Activated CD8-positive, alpha-beta T cell treated with anti-CD3 and anti-CD28 coated beads, Interleukin-2, amount 10 ng/mL, durations not matched to agents 7 days and 5 days (primary cell): ENCODE measurements at places on chromosomes 6 and 20. TPM values are rescaled to one million over a fixed set of nuclear protein-coding genes. Genes with fewer than 3 reads are reported as not detected.

- peaks cover 30% of the 10 kb centered on the region for H3K36me3 ChIP-seq
- H3K4me1 ChIP-seq = peaks cover 30% of the 10 kb centered on the region
- no peak overlapping the region for H3K4me3 ChIP-seq
- H3K27me3 ChIP-seq = no peaks in the 10 kb centered on the region
- DNase-seq = no peak
- no peak overlapping the region for H3K27ac ChIP-seq
Observed at GRCh38 chr6:16681260-16681873, 79.9 kb downstream of the ATXN1 start.

DNA sequence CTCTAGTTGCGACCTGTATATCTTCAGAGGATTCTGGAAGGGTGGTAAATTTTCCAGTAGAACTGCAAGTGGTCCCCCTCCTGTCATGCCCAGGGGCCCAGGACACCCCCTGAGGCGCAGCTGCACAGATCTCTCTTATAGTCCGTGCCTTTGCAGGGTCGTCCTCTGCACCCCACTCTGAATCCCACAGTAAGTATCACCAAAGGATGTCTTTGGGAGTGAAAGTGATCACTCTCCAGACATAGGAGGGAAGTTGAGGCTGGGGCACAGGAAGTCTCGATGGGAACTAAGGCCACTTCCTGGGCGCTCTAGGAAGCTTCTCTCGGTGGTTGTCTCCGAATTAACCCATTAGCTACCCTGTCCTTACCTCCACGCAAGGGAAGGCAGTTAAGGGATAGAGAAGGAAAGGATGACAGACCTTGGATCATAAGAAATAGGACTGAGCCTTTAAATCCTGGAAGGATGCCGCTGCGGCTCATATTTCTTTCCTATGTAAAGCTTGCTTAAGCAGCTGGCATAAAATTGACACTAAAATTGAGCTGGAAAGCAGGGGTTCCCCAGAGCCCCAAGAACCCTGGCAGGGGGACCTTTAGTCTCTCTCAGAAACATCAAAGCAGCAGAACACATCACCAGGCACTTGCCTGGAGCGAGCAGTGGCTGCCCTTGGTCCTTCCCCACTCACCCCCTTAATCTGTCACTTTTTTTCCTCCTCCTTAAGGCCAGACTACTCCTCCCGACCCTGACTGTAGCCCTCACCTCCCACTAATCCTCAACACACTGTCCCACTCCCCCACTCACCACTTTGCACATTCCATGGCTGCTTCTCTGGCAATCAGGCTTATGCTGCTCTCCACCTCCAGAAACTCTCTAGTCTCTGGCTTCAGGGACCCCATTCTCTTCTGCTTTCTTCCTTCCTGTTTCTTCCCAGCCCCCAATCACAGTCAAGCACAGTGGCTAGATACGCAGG is at the start of gene ZKSCAN4:
Gene ZKSCAN4, minus strand, starts transcription at position 261 of the 967 bp plus-strand sequence. CDS start 289 bp downstream, outside the sequence.
- H3K36me3 ChIP-seq = peaks cover 24% of the 10 kb centered on the region
- peak within 1 kb of the TSS; percentile 92 for H3K4me3 ChIP-seq
- peak within 1 kb of the TSS; percentile 87 for H3K27ac ChIP-seq
- H3K4me1 ChIP-seq = peaks cover 33% of the 10 kb centered on the region
- peak; percentile 87 for DNase-seq

DNA sequence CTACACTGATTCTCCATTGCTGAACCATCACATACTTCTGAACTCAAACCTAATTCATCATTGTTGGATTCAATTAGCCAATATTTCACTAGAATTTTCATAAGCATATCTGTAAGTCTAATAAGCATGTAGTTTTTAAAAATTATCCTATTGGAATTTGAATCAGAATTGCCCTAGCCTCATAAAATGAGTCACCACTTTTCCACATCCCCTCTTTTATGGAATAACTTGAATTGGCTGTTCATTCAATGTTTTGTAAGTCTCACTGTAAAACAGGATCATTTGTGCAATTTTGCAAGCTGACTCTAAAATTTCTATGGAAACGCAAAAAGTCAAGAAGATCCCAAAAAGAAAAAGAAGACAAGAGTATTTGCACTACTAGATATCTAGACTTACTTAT is 141.0 kb downstream of the HACE1 start:
- no peaks in the 10 kb centered on the region for H3K4me1 ChIP-seq
- no peaks in the 10 kb centered on the region for H3K36me3 ChIP-seq
- no peak overlapping the region for H3K27ac ChIP-seq
- no peaks in the 10 kb centered on the region for H3K27me3 ChIP-seq

DNA sequence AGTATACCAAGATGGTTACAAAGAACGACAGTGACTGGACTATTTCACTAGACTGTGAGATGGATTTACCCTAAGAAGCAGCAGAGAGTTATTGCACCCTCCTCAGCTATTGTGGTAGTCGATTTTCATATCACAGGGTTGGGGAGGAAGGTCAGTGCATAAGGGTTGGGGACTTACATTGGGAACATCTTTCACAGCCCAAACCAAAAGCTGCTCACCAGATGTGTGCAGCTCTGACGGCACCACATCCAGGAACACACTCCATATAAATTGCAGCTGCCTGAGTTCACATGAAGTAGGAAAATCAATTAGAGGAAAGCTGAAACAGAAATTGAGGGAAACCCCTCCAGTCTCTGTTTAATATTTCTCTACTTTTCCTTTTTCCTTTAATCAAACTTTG is 470.5 kb upstream of the NRSN1 start:
- no peak for DNase-seq
- H3K36me3 ChIP-seq = no peaks in the 10 kb centered on the region
- no peaks in the 10 kb centered on the region for H3K27me3 ChIP-seq
- H3K4me3 ChIP-seq = no peak overlapping the region

DNA sequence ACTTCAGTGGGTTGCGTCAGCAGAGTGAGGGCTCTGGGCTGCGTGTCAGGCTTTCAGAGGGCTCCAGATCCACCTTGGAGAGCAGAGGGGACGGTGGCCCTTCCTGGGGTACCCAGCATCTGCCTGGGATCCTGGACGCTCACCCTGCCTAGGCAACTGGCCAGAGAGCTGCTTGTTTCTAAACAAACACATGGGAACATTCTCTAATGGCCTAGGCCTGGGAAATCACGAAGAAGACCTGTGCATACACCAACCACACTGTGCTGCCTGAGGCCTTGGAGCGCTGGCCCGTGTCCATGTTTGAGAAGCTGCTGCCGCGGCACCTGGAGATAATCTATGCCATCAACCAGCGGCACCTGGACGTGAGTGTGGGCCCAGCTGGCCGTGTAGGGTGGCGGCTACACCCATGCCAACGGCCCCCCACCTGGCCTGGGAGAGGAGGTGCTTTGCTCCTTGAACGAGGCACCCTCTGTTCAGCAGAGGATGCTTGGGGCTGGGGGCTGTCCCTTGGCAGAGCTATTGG is 32.2 kb downstream of the PYGB start:
- H3K4me1 ChIP-seq = peaks cover 9% of the 10 kb centered on the region
- H3K27me3 ChIP-seq = no peaks in the 10 kb centered on the region
- DNase-seq = no peak
- H3K36me3 ChIP-seq = peaks cover 17% of the 10 kb centered on the region
- H3K4me3 ChIP-seq = no peak overlapping the region

DNA sequence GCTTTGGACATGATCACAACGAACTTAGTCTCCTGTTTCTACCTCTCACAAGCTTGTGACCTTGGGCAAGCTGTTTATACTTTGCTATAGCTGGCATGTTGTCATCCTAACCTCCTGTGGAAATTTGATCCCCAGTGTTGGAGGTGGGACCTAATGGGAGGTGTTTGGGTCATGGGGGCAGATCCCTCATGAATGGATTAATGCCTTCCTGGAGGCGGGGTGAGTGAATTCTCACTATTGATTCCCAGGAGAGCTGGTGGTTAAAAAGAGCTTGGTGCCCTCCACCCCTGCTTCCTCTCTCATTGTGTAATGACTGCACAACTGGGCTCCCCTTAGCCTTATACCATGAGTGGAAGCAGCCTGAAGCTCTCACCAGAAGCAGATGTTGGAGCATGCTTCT is 228.9 kb downstream of the HIVEP2 start:
- H3K4me1 ChIP-seq = no peaks in the 10 kb centered on the region
- no peak for DNase-seq
- no peaks in the 10 kb centered on the region for H3K27me3 ChIP-seq
- peaks cover 2% of the 10 kb centered on the region for H3K36me3 ChIP-seq
- H3K4me3 ChIP-seq = no peak overlapping the region

- H3K27me3 ChIP-seq = no peaks in the 10 kb centered on the region
- no peak overlapping the region for H3K27ac ChIP-seq
- DNase-seq = no peak
- H3K36me3 ChIP-seq = no peaks in the 10 kb centered on the region
- H3K4me1 ChIP-seq = no peaks in the 10 kb centered on the region
Observed at GRCh38 chr20:37816003-37816402, 86.9 kb upstream of the VSTM2L start.

Gene PLAGL2
- total RNA-seq = 21.9 TPM

Gene GRIK2
- total RNA-seq = not detected

Gene MYBL2
- 132 TPM for total RNA-seq

Gene C20orf202
- total RNA-seq = not detected
